ENCODE measurements at places on chromosomes 7 and 10.

- no peak for DNase-seq
Observed at GRCh38 chr7:42046483-42046882, 190.5 kb downstream of the GLI3 start.

GRCh38 chr10:97774811-97775294, 3.1 kb upstream of the SFRP5 start:
- DNase-seq, result no peak

DNA sequence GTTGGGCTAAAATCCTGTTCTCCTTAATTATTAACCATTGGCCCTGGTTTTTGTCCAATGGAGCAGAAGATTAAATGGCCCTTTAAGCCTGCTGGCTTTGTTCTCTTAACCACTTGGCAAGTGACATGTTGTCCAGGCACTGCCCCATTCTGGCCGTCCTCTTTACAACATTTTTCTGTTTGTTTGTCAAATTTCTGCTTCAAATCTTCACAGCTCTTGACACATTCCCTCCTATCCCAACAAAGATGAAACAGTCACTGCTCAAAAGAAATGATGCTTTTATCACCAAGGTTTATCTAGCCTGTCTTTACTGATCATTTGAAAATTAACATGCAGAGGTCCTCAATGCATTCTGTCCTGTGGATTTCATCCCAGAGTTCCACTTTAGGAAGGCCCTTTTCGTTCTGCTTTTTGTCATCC, 700.4 kb downstream of the KCNMA1 start:
- no peak for DNase-seq

GRCh38 chr10:132733926-132734325, 52.0 kb downstream of the NKX6-2 start:
- no peak for DNase-seq

DNA sequence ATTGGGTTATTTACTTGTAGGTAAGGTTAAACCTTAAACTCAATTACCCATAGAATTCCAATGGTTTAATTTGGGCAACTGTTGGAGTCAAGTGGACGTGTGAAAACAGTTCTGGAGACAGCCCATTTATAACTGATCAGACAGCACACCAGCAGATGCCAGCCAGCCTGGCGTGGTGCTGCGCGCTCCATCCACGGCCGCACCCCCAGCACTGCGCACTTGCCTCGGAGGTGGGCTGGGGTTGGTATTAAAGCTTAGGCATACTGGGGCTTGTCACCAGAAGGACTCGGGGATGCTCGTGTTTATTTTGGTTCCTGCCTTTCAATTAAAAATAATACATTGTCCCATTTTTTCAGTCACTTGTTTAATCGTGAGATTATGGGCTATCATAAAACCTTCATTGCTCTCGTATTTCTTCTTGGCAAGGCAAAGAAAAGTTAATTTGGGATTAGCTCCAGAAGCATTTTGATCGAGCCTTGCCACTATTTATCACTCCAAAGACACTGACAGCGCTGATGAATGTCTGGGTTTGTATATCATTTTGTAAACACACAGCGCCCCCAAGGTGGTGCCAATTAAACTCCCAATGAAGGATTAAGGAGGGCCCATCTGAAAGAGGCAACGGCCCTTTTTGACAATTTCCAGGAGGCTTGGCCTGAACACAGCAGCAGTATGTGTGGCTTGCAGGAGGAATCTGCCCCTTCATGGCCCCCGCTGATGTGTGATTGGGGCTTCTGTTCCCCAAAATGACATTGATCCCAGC, 204.5 kb upstream of the CXCL12 start:
- DNase-seq, result no peak

DNA sequence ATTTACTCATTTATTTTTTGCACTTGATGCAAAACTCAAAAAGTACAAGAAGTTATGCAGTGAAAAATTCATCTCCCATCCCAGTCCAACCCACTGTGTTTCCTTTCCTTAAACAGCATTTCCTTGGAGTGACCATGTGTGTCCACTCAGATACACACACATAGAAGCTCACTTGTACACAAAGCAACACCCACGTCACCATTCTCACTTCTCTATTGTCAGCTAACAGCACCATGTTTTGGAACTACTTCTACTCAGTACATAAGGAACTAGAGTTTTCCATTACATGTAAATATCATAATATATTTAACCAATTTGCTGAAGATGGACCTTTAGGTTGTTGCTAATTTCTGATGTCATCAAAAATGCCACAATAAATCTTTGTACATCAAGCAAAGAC, 167.6 kb downstream of the GRID1 start:
- no peak for DNase-seq

GRCh38 chr10:5600908-5601307, 65.5 kb downstream of the ASB13 start:
- no peak for DNase-seq

- DNase-seq, result no peak
Observed at GRCh38 chr10:44153918-44154670, 230.8 kb downstream of the CXCL12 start.

DNA sequence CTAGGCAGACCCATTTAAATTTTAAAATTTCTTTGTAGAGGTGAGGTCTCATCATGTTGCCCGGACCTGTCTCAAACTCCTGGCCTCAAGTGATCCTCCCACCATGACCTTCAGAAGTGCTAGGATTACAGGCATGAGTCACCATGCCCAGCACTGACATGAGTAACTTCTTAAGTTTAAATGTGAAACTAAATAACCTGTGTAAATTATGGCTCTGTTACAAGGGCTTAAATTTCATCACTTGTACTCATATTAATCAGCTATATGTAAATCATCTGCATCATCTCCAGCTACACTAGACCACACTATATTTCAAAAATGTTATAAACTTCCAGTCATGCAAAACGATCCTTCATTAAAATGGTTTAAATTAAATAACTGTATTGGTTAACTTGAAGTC, 56.1 kb downstream of the ATAD1 start:
- no peak for DNase-seq

DNA sequence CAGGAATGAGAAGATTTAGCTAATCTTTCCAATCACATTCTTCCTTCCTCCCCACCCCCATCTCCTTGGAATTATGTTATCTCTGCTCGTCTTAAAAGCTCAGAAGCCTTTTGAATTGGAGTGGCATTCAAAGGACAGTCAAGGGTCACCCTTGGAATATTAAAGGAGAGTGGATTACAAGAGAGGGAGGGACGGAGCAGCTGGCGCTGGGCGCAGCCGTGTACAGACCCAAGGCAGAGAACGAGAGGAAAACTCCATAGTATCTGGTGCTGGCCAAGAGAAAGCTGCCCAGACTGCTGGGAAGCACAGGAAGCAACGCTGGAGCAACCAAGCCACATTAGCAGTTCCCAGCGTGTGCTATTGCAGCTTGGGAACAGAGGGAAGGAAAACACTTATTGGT, 95.7 kb downstream of the POU6F2 start:
- peak; percentile 22 for DNase-seq

- DNase-seq, result no peak
Observed at GRCh38 chr7:27171325-27171636, 2.8 kb downstream of the HOXA10 start.

Measured in heart left ventricle (tissue), 16 donors.